ENCODE measurements at places on chromosomes 3 and 15. TPM values are rescaled to one million over a fixed set of nuclear protein-coding genes. Genes with fewer than 3 reads are reported as not detected.

DNA sequence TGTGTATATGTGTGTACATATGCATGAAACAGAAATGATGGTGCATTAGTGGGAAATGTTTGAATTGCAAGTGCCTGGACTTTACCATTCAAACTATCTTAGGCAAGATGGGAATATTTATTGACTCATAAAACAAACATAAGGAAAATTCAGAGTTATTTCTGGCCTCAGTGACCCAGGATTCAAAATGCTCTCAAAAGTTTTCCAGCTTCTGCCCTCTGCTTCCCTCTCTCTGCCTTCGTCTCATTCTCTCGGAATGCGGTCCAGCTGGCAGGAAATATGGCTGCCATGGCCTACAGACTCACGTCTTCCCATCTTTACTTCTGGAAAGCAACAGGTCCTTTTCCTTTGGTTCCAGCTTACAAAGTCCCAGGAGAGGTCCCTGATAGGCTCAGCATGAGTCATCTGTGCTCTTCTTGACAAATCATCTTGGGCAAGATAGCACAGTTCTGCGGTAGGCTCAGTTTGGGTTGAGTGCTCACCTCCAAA lies 8.7 kb upstream of the ZNF774 start:
- no peak overlapping the region for H3K4me3 ChIP-seq
- H3K27me3 ChIP-seq, result peaks cover 24% of the 10 kb centered on the region
- no peak overlapping the region for H3K27ac ChIP-seq
- peaks cover 35% of the 10 kb centered on the region for H3K4me1 ChIP-seq
- DNase-seq, result no peak

Gene SIDT1
- total RNA-seq, result 0.87 TPM

GRCh38 chr15:47987461-47987860 lies 133.3 kb upstream of the SLC24A5 start:
- H3K27me3 ChIP-seq, result no peaks in the 10 kb centered on the region
- H3K27ac ChIP-seq, result no peak overlapping the region
- H3K4me1 ChIP-seq, result no peaks in the 10 kb centered on the region
- H3K4me3 ChIP-seq, result no peak overlapping the region
- DNase-seq, result no peak

Gene NR2E3
- total RNA-seq, result 0.83 TPM

GRCh38 chr3:172270557-172271166 lies 177.6 kb downstream of the GHSR start:
- H3K36me3 ChIP-seq, result peaks cover 72% of the 10 kb centered on the region
- peaks cover 42% of the 10 kb centered on the region for H3K4me1 ChIP-seq
- DNase-seq, result no peak
- no peaks in the 10 kb centered on the region for H3K27me3 ChIP-seq
- no peak overlapping the region for H3K4me3 ChIP-seq

Gene HTR3E
- total RNA-seq, result not detected

DNA sequence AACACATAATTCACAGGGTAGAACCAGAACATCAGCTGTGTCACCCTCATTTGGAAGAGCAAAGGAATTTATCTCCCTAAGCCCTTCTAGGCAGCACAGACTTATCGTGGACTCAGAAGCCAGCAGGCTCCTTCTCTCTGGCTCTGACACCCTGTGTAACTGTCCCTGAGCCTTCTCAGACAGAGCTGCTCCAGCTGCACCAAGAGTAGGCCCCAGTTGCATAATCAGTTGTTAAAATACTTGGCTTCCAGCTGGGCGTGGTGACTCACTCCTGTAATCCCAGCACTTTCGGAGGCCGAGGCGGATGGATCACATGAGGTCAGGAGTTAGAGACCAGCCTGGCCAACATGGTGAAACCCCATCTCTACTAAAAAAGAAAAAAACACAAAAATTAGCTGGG lies 49.4 kb upstream of the ACVR2B start:
- H3K4me1 ChIP-seq, result no peaks in the 10 kb centered on the region
- DNase-seq, result no peak
- H3K27me3 ChIP-seq, result no peaks in the 10 kb centered on the region

DNA sequence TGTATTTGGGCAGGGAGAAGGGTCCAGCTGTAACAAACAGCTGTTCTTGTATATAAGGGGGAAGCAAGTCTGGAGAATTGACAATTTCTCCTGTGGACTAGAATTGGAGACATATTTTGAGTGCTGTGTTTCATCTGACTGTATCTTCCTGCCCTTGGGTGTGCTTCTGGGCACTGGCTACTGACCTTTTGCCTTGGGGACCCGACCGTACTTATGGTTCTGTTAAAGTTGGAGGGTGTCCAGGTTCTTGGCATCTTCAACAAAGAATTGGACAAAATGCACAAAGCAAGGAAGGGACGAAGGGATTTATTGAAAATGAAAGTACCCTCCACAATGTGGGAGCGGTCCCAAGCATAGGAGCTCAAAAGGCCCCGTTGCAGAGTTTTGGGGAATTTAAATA lies 31.0 kb downstream of the MAP2K1 start:
- H3K27ac ChIP-seq, result no peak overlapping the region
- H3K4me3 ChIP-seq, result no peak overlapping the region
- peaks cover 4% of the 10 kb centered on the region for H3K36me3 ChIP-seq
- H3K27me3 ChIP-seq, result no peaks in the 10 kb centered on the region

Gene SAMMSON
- not detected for total RNA-seq

- no peaks in the 10 kb centered on the region for H3K27me3 ChIP-seq
- no peaks in the 10 kb centered on the region for H3K36me3 ChIP-seq
- no peak overlapping the region for H3K27ac ChIP-seq
- no peaks in the 10 kb centered on the region for H3K4me1 ChIP-seq
- no peak overlapping the region for H3K4me3 ChIP-seq
Measured at GRCh38 chr3:19070325-19070724, 78.0 kb upstream of the KCNH8 start.

- no peak overlapping the region for H3K27ac ChIP-seq
- no peaks in the 10 kb centered on the region for H3K36me3 ChIP-seq
- H3K27me3 ChIP-seq, result no peaks in the 10 kb centered on the region
- no peak for DNase-seq
- H3K4me1 ChIP-seq, result no peaks in the 10 kb centered on the region
Measured at GRCh38 chr3:118425272-118425837, 609.3 kb downstream of the IGSF11 start.

Gene PTX3
- 1.8 TPM for total RNA-seq

Gene POC1A
- total RNA-seq, result 26.4 TPM

DNA sequence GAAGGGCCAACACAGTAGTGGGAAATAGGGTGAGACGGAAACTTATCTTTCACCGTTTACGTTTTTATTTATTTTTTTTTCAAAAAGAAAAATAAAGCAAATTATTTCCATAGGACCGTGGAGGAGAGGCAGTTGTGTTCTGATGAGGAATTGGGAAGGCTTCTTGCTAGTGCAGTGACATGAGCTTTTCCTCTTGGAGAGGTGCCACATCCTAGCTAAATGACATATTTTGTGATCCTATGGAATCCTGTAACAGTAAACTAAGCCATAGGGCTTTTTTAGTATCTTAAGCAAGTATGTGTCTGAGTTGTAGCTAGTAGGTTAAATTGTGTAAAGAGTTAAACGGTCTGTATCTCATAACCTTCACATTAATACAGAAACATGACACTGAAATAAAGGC lies 609.9 kb downstream of the RBMS3 start:
- no peak overlapping the region for H3K4me3 ChIP-seq
- no peaks in the 10 kb centered on the region for H3K27me3 ChIP-seq
- DNase-seq, result no peak
- no peak overlapping the region for H3K27ac ChIP-seq
- H3K4me1 ChIP-seq, result no peaks in the 10 kb centered on the region

- no peak for DNase-seq
- no peaks in the 10 kb centered on the region for H3K27me3 ChIP-seq
- no peak overlapping the region for H3K27ac ChIP-seq
- no peaks in the 10 kb centered on the region for H3K4me1 ChIP-seq
- H3K36me3 ChIP-seq, result no peaks in the 10 kb centered on the region
- no peak overlapping the region for H3K4me3 ChIP-seq
Measured at GRCh38 chr3:115019900-115020299, 127.2 kb downstream of the ZBTB20 start.

DNA sequence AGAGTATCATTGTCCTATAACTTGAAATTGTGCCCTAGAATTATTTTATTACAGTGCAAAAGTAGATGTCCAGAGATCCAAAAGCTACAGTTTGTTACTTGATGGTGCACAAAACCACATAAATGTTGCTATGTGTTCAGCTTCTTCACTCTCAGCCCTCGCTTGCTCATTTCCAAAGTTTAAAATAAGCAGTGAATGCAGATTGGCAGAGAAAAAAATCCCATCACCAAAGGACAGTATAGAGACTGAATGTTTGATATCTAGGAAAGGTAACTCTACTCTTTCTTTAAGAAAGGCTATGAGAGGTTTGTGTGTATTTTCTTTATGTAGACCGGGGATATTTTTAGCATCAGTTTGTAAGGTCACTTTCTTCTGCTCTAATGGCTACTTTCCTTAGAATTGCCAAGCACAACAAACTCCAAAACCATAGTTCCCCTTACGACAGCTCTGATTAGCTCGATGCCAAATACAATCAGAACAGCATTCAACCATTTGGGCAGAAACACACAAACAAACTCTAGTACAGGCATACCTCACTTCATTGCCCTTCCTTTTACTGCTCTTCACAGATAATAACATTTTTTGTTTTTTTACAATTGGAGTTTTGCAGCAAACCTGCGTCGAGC lies 164.1 kb upstream of the CCDC54 start:
- H3K4me3 ChIP-seq, result no peak overlapping the region
- H3K4me1 ChIP-seq, result peaks cover 23% of the 10 kb centered on the region
- H3K27me3 ChIP-seq, result no peaks in the 10 kb centered on the region

- H3K4me1 ChIP-seq, result no peaks in the 10 kb centered on the region
- H3K4me3 ChIP-seq, result no peak overlapping the region
- DNase-seq, result no peak
- no peaks in the 10 kb centered on the region for H3K27me3 ChIP-seq
Measured at GRCh38 chr3:127639173-127640041, 10.4 kb downstream of the PODXL2 start.
